Ovary (tissue), 10 donors: ENCODE measurements at places on chromosomes 12 and 14. TPM values are rescaled to one million over a fixed set of nuclear protein-coding genes. Genes with fewer than 3 reads are reported as not detected.

DNA sequence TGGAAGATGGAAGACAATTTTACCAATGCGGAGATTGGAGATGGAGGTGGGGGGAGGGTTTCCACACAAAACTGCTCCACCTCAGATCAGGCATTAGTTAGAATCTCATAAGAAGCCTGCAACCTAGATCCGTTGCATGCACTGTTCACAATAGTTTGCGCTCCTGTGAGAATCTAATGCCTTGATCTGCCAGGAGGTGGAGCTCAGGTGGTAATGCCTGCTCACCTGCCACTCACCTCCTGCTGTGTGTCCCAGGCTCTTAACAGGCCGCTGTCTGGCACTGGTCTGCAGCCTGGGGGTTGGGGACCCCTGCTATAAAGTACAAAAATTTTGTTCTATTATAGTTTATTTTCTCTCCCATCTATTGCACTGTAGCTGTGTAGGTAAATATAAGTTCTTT lies 84.9 kb upstream of the FOXG1 start:
- DNase-seq = no peak

GRCh38 chr12:40999210-40999609 lies 188.9 kb upstream of the PDZRN4 start:
- no peak for DNase-seq

GRCh38 chr12:89311703-89312293 lies 40.5 kb downstream of the DUSP6 start:
- DNase-seq = no peak

DNA sequence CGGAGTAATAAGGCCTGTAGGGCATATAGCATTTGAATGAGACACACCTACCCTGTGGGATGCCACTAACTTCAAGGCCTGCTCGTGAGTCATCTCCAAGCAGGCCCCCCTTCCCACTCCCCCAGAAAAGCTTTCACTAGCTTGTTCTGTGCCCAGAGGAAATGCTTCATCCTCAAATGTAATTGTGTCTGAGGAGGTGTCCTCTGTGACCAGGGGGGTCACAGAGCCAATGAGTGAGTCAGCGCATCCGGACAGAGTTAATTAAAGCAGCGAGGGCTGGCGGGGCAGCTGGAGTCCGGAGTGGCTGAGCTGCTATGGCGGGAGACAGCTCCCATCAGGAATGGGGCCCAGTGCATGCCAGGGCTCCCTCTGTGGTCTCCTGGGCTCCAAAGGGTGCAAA lies 27.0 kb upstream of the ESRRB start:
- DNase-seq = no peak

Gene OR6C2
- total RNA-seq = not detected

- no peak for DNase-seq
Measured at GRCh38 chr12:127235761-127236160, 1031.2 kb upstream of the TMEM132C start.

- DNase-seq = no peak
Measured at GRCh38 chr12:127964717-127965116, 302.3 kb upstream of the TMEM132C start.

GRCh38 chr14:102828151-102828550 lies 50.9 kb downstream of the TRAF3 start:
- DNase-seq = no peak

GRCh38 chr14:101025696-101026095 lies 122.2 kb upstream of the RTL1 start:
- peak; percentile 14 for DNase-seq

- peak; percentile 55 for DNase-seq
Measured at GRCh38 chr12:271161-271560, 8.5 kb upstream of the SLC6A13 start.

Gene GDF3
- not detected for total RNA-seq

GRCh38 chr12:68482660-68483059 lies 128.0 kb upstream of the RAP1B start:
- no peak for DNase-seq

Gene HOXC9
- total RNA-seq = 0.26 TPM

Gene MYBPC1
- total RNA-seq = 0.32 TPM

Gene LRFN5
- total RNA-seq = 6.1 TPM

DNA sequence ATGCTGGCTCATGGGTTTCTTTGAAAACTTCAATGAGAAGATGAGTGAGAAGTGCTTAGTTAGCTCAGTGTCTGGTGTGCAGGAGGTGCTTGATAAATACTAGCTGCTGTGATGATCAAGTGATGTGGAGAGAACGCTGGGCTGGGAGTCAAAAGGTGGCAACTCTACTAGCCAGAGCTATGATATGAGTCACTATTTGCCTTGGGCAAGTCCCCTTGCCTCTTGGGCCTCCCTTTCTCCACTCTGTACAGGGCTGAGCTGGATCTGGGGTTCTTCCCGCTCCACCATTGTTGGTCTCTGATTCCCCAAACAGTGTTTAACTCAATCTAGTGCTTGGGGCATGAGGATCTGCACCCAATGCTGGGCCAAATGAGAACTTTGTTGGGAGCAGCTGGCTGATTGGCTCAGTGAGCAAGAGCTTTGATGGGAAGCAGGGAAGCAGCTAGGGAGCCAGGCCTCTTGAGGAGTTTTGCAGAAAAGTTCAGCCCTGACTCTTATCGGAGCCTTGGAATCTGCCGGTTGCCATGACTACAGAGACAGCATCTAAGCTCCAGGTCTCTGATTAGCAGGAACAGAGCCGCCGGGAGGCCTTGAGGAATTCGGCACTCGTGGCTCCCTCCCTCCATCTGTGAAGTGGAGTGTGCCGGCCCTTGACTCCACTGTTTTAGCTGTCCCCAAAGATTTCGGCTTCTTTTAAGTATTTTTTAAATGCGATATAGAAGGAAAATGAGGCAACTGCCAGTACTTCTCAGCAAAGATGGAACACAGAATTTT lies 82.1 kb upstream of the HSPB8 start:
- no peak for DNase-seq

- DNase-seq = no peak
Measured at GRCh38 chr14:93317875-93318807, 14.7 kb downstream of the BTBD7 start.

DNA sequence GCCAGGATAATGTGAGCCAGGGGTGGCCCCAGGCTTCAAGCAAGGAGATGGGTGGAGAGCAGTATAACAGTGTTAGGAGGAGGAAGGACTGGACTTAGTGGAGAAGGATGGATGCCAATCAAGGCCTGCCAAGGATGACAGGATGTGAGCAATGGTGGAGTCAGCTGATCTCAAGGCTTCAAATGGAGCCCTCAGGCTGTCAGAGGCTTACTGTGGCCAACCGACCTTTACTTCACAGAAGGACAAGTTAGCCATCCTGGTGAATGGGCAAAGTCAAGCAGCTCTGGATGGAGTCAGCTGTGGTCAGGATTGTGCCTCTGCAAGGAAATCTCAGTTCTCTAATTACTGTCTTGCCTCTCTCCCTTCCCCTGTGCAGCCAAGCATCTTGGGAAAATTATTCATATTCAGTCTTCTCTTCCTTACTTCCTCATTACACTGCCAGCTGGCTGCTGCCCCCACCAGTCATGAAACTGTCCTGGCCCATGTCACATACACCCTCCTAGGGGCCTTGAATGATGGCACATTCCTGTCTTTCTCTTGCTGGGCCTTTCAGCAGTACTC lies 7.6 kb upstream of the STAT6 start:
- no peak for DNase-seq

Gene DDN
- not detected for total RNA-seq

Gene NOXRED1
- total RNA-seq = 0.42 TPM

DNA sequence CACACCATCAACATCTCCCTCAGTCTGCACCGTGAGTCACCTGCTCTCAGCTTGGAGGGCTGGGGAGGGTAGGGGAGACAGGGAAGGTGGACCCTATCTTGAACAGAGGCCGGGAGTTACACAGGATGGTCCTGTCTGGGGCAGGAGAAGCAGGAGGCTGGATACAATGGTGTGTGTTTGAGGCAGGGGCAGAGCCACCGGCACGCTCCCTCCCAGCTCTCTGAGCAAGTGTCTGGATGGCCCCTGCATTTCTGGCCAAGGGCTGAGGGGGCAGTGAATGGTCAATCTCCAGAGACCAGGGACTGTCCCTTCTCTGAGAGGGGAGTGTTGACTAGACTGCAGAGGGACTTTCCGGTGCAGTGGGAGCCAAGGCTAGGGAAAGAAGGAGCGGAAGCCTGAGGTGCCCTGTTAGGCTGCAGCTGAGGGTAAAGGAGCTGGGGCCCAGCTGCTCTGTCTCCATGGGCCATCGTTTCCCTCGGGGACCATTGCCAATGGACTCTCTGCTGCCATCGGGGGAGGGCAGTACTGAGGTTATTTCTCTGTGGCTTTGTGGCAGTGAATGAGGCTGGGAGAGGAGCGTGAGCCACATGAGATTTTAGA lies 1.9 kb downstream of the LRP1-AS start:
- DNase-seq = no peak

Gene RTN1
- 0.51 TPM for total RNA-seq

Gene MGAT4C
- under 0.01 TPM for total RNA-seq

DNA sequence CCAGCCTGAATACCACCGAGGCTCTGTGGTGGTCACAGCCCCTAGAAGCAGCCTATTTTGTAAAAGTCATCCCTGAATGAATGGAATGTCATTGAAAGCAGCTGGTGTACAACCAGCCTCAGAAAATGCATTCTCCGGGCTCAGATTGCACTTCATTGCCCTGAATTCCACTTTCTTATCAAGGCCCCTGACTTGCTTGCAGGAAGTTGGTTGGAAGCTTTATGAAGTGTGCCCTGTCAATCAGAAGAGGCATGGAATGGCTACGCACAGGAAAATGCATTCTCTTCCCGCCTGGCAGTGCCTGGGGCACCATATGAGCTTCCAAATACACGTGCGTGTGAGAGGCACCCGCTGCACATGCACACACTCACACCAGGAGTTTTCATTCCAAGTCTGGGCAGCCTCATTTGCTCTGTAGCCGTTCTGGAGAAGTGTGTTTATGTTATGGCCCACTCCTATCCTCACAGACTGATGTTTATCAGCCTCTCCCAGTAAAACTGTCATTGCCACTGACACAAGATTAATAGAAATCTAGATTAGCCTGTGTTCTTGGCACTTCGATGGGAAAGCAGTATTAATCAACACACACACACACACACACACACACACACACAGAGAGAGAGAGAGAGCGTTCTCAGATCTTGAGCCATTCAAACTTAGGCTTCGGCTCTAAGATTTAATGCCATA lies 63.9 kb downstream of the NUAK1 start:
- no peak for DNase-seq
